Left lobe of liver (tissue), 2 donors: ENCODE measurements at places on chromosomes 3 and 15. TPM values are rescaled to one million over a fixed set of nuclear protein-coding genes. Genes with fewer than 3 reads are reported as not detected.

PLSCR2 gene
- total RNA-seq, result not detected

PLSCR4 gene
- 27.6 TPM for total RNA-seq

SIDT1 gene
- 0.55 TPM for total RNA-seq

- no peak for DNase-seq
Measured at GRCh38 chr3:154588831-154589230, 158.8 kb upstream of the GPR149 start.

DNA sequence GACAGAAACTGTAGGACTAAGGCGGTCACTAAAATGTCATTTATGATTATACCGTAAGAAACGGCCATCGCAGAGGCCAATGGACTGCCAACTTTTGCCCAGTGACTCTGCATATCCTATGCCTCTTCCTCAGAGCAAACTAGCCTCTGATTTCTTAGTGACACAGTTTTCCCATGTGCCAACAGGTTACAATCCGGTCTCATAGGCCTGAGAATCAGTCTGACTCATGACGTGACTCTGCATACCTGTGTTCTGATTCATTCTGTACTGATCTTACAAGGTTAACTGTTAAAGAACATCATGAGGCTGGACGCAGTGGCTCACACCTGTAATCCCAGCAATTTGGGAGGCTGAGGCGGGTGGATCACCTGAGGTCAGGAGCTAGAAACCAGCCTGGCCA lies 17.8 kb downstream of the RUBCN start:
- no peak for DNase-seq

- no peak for DNase-seq
Measured at GRCh38 chr3:133412183-133413132, 12.6 kb downstream of the BFSP2 start.

DNA sequence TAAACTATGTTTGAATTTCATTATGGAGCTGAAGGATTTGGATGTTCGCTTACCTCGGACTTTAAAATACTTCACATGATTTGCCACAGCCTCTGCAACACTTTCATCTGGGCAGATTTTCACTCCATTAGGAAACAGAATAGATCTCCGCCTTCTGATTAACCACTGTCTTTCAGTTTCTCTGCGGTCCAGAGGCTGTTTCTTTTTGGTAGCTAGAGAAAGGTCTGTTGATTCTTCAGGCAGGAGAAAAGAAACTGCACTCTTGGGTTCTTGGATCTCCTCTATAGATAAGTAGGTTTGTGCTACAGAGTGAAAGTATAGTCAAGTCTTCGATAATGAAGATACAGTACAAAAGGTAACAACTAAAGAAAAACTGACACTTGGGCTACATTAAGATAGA lies 844 bp downstream of the IMPG2 start:
- no peak for DNase-seq

GRCh38 chr3:157103280-157103679 lies 56.7 kb downstream of the CCNL1 start:
- DNase-seq, result no peak

- DNase-seq, result no peak
Measured at GRCh38 chr3:163056874-163057497, 1560.4 kb downstream of the OTOL1 start.

GRCh38 chr15:48541341-48542278 lies 103.9 kb downstream of the FBN1 start:
- DNase-seq, result no peak

DNA sequence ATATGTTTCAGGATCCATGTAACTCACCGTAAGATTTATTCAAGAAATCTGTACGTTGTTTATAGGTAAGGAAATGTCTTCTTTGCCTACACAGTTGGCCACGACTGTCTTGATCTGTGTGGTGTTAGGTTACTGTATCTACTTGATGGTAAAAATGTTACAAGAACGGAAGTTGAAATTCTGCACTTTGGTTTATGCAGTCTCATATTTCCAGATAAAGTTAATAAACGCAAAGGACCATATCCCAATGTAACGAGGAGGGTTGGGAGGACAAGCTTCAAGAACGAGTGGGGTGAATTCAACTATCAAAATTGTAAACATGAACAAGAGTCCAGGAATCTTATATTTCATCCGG lies 1.0 kb downstream of the USF3 start:
- DNase-seq, result no peak

GRCh38 chr3:138092023-138092422 lies 23.4 kb downstream of the DZIP1L start:
- no peak for DNase-seq

DNA sequence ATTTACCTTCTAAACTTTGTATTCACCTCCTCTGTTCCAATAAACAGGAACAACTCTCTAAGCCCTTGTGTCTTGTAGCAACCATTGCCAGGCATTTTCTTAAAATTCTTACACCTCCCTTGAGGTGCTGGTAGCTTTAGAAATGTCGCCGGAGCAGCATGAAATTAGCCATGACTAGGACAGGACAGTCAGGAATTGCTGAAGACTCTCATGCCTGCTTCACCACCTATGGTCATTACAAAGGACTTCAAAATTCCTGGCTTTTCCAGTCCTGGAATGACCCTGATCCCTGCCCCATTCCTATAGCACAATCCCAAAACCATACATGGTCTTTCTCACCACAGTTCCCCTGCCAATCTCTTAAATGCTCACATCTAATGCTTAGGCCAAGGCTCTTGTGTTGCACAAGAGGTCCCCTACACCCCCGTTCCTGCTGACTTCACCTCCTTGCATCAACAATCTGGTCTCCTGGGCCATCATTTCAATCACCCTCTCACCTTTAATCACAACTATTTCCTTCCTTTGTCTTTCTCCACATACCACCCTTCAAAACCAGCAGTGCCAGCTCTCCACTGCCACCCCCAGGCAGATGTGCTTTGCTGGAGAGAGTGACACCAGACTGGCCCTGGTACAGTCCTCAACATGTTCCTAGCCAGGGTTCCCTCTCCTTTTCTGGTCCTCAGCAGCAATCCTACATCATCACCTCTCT lies 113.2 kb upstream of the TJP1 start:
- no peak for DNase-seq

DNA sequence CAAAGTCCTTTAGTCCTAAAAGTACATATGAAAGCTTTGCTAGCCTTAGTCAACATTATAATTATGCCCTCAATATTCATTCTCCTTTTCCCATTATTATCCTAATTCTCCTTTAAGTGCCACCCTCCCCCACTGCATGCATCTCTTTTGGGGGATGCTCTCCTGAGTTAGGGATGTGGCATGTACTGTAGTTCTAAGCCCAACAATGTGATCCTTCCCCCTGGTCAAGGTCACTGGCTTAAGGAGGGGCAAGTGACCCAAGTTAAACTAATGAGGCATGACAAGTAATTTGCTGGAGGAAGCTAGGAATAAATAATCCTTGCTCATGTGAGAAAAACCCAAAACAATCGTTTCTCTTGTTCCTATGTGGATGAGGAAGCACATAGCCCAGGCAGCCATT lies 343.9 kb upstream of the SUCLG2 start:
- no peak for DNase-seq

DNA sequence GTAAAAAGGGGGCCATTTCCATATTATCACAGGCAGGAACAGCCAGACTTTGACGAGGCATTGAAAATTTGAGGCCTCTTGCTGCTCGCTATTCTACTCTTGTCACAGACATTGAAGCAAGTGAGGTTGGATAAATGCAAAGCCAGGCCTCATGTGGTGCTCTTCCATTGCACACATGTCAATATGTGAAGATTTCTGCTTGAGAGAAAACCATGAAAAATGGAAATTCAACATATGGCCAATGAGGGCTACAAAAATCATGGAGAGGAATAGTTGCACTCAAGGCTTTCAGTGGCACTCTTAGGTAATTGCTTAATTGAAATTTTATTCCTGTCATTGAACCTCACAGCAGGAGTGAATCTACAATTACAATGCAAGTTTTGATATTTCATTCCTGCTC lies 185.6 kb upstream of the MBNL1 start:
- DNase-seq, result no peak

GRCh38 chr15:95948411-95948810 lies 382.1 kb upstream of the NR2F2 start:
- DNase-seq, result no peak

DNA sequence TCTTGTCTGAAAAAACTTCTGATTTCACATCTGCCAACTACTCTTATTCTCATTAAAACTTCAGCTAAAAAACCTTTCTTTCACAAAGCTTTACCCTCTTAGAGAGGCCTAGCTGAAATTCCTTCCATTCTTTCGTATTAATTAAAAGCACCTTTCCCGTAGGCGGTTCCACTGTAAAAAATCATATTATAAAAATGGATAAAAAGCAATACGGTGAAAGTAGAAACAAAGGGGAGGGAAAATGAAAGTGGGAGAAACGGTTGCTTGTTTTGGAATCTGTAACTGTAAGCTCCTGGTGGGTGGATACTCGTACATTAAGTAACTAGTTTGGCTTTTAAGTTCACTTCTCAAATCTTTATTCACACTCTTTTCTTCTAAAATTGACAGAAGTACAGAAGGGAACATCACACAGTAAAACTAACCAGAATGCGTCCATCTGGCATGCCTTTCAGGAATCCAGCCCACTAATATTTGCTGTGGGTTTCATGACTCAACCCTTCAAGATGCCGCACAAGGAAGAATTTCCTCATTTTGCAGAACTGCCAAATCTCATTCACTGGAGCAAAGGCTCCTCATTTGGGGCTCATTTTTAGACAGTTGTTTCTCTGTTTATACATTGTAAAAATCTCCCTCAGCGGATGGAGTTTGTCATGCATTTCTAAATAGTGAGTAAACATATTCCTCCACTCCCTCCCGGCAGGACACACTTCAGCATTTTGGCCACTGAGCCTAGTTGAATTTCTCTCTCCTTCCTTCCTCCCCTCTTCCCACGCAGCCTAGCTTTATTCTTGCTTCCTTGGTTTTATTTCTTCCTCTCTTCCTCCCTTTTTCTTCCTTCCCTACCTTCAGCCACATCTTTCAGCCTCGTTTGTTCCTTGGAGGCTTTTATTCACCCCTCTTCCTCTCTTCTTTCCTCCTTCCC lies 419.5 kb upstream of the NAALADL2 start:
- DNase-seq, result no peak

GRCh38 chr3:52210550-52211046 lies 12.6 kb downstream of the ALAS1 start:
- no peak for DNase-seq

- no peak for DNase-seq
Measured at GRCh38 chr3:73009008-73009407, 12.4 kb downstream of the PPP4R2 start.

- no peak for DNase-seq
Measured at GRCh38 chr3:13524979-13525669, 23.8 kb upstream of the FBLN2 start.

DNA sequence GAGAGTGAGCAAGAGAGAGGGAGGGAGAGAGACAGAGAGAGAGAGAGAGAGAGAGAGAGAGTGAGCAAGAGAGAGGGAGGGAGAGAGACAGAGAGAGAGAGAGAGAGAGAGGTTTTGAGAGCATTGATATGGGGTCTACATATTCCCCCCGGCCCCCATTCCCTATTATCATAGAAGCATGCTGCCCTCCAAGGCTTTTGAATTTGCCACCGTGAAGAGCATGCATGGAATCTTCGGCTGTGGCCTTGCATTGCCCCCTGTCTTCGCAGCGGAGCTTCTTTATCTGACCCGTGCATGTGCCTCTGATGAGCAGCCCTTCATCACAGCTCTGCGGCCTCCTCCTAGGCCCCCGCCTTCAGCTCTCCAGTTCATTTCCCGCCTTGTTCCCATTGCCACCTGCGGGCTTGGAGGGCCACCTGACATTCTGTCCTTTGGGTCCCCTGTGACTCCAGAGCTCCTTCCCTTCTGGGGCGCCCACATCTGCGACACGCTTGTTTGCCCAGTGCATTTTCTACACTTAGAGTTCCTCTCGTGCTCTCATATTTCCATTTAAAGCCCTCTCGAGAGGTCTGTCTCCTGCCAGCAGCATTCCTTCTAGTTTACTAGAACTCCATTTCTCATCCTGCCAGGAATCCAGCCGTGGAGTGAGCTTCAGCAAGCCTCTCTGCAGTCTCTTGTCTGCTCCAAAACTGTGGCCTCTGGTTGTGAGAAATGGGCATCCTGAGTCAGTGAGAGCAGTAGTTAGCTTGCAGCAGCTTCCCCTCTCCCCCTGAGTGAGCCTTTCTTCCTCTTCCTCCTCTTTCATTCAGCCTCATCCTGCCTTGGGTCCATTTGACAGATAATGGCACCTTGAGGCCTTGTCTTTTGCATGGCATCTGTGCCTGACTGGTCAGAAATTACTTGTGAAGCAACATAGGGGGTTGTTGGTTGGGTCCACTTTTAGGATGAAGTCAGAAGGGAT lies 25.3 kb downstream of the LPP start:
- DNase-seq, result no peak

DNA sequence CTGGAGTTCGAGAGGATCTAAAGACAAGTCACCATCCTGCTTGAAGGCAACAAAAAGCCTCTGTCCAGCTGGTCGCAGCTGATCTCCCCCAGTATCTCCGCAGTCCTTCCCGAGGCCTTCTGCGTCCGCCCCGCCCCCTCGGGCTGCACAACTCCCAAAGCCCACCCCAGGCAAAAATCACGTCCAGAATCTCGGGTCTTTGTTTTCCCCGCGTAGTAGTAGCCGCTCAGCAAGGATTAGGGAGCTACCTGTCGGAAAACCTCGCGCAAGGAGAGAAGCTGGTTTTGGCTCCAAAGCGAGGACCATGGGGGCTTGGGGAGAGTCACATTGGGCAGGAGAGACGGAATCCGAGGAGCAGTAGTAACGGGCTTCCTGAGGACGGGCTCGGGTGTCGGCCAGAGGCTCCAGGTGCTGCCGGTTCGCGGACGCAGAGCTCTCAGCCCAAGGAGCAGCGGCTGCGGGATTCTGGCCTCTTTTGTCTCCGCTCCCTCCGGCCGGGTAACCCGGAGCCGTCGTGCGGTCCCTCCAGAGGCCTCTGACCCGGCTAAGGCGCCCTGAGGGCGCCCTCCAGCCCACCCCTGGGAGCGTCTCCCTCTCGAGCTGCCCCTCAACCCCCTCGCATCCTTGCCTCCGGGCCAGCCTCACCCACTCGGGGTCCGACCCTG lies 401 bp downstream of the ZSCAN29 start:
- no peak for DNase-seq

- DNase-seq, result no peak
Measured at GRCh38 chr3:64977308-64978100, 289.7 kb upstream of the ADAMTS9 start.

DNA sequence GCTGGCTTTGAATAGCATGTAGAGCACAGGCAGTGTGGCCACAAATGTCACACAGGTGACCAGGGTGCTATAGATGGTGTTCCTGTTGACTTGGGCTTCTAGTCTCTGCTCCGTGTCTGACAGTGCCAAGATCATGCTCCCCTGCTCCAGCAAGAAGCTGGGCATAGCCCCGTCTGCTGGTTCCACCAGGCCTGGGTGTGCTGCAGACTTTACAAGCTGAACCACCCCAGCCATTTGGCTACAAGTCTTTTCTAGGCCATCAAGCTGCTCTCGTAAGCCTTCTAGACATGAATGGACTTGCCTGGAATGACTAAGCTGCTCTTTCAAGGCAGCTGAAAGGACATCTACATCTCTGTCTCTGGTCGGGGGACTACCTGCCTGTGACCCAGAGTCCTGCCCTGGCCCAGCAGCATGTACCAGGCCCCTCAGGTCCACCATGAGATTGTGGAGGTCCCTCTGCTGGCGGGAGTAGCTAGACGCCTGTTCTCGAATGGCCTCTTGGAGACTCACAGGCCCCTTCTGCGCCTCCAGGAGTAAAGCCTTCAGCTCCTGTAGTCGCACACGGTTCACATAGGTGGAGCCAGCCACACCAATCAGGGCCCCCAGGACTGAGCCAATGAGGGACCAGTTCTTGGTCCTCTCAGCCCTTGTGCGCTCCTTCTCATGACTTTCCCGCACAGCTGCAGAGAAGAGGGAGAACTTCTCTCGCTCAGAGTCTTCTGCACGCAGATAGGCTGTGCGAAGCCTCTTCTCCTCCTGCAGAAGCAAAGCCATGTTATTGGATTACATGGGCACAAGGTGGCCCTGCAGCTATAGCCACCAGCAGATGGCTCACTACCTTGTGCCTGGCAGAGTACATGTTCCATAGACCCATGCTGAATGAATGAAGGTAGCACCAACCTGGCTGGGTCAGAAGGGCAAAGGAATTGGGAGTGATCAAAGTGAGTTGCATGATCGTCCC lies 2.8 kb upstream of the PLXNB1 start:
- no peak for DNase-seq
